ENCODE measurements at places on chromosomes 7 and 10. TPM values are rescaled to one million over a fixed set of nuclear protein-coding genes. Genes with fewer than 3 reads are reported as not detected.

Gene GDF2
- not detected for total RNA-seq

DNA sequence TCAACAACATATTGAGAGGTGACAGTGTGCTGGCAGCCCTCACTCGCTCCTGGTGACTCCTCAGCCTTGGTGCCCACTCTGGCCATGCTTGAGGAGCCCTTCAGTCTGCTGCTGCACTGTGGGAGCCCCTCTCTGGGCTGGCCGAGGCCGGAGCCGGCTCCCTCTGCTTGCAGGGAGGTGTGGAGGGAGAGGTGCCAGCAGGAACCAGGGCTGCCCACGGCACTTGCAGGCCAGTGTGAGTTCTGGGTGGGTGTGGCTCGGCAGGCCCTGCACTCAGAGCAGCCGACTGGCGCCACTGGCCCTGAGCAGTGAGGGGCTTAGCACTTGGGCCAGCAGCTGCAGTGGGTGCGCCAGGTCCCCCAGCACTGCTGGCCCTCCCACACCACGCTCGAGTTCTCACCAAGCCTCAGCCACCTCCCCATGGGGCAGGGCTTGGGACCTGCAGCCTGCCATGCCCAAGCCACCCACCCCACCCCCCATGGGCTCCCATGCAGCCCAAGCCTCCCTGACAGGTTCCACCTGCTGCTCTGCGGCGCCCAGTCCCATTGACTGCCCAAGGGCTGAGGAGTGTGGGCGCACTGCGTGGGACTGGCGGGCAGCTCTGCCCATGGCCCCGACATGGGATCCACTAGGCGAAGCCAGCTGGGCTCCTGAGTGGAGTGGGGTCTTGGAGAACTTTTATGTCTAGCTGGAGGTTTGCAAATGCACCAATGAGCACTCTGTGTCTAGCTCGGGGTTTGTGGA is 377.1 kb upstream of the ANKRD30A start:
- no peak for DNase-seq

DNA sequence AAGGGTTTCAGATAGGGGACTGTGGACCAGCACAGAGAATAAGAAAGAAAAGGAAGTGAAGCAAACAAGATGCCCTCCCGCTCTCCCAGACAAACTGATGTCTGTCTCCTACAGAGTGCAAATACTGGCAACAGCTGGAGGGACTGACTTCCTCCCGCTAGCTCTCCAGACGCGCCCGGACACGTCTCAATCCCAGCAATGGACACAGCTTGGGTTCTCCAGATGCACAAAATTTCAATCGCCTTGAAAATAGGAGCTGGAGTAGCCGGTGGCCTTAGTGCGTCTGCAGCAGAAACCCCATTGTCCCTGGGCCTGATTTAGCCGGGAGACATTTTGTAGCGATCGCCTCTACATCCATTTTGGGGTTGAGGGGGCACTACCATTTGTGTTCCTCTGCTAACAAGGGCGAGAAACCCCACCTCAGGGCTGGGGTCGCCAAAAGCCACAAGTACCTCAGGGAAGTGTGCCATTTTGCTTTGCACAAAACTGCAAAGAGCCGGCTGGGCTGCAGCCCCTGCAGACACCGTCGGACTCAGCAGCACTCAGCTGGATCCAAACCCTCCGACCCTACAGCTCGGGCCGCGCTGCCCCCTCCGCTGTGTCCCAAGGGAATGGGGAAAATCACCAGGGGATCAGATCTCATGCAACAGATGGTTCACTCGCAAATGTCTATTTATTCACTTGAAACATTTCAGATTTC is 5.9 kb downstream of the CPA2 start:
- no peak for DNase-seq

GRCh38 chr10:7659560-7659959 is 7.2 kb downstream of the ITIH5 start:
- DNase-seq: no peak

DNA sequence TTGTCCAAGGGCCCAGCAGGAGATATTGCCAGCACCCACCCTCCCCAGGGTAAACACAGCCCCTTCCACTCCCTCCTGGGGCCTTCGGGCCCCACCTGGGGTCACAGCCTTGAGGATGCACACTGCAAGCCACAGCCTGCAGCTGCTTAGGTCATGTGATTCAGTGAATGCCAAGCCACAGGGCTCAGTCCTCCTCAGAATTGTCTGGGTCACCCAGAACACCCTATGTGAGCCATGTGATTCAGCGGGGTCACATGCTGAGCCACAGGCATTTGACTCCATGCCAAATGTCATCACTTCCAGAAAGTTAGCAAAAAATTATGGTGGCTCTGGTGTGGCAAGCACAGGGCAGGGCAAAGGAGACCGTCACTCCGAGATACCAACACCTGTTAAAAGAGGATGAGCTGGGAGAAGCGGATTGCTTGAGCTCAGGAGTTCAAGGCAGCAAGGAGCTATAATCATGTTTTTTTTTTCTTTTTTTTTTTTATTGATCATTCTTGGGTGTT is 17.2 kb upstream of the PSAP start:
- DNase-seq: peak; percentile 24

GRCh38 chr10:46329690-46330016 is 42.9 kb downstream of the ANTXRL start:
- no peak for DNase-seq

DNA sequence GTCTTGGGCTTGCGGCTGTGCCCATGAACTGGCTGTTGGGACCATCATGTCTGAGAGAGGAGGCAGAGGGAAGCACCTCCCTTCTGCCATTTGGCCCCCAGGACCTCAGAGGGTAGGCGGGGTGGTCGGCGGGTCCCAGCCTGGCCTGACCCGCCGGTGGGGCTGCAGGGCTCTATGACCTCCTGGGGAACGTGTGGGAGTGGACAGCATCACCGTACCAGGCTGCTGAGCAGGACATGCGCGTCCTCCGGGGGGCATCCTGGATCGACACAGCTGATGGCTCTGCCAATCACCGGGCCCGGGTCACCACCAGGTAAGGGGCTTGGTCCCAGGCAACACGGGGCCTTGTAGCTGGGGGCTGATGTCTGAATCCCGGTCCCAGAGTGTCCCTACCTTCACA is 14.1 kb downstream of the SUMF2 start:
- DNase-seq: no peak

GRCh38 chr7:149735181-149735602 is 38.2 kb downstream of the ZNF467 start:
- DNase-seq: no peak

Measured in activated CD4-positive, alpha-beta T cell treated with anti-CD3 and anti-CD28 coated beads for 36 hours (primary cell).